ENCODE measurements at places on chromosomes 3 and 15.

GRCh38 chr15:60017538-60018520 lies 13.7 kb downstream of the FOXB1 start:
- DNase-seq = no peak

DNA sequence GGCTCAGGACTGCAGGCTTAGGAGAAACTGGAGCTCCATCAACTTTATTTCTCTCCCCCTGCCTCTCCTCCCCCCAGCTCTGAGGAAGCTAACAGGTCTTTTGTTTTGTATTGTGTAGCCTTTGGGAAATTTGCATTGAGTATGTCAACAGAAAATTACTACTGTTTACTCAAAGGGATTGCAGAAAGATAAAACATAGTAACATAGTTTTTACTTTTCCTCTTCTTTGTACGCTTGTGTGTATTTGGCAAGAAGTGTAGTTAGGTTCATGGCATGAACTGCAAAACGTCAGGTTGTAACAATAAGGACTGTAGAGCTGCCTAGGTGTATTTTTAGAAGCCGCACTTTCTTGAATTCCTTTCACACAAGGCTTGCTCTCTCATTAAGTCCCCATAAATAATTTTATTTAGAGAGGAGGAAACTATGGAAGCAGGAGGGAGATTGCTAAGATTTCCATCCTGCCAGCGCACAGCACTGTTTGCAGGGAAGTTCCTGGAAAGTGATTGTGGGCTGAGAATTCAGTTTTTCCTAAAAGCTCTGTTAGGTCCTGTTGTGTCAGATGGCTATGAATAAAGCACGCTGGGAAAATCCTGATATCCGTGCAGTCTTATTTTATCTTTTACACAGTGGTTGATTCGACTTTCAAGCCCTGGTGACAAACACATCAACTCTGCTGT lies 21.1 kb upstream of the SATB1 start:
- no peak for DNase-seq

GRCh38 chr3:44983484-44983941 lies 7.5 kb downstream of the EXOSC7 start:
- DNase-seq = no peak

DNA sequence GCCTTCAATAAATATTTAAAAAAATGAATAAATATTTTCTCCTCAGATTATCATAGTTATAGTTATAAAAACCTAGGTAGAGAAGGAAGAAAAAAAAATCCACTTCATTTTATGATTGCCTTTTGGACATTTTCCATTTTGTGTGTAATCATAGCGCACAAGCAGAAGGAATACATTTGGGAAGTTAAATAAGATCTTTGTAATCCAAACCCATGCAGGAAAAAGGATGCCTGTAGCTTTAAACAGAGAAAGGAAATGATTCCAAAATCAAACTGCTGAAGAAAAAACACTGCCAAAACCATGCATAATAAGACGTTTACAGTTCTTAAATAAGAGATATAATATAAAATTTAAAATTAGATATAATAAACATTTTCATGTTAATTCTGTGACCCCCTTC lies 7.4 kb upstream of the CCDC54 start:
- no peak for DNase-seq

- peak; percentile 10 for DNase-seq
Measured at GRCh38 chr3:114624571-114625181, 330.8 kb downstream of the TIGIT start.

DNA sequence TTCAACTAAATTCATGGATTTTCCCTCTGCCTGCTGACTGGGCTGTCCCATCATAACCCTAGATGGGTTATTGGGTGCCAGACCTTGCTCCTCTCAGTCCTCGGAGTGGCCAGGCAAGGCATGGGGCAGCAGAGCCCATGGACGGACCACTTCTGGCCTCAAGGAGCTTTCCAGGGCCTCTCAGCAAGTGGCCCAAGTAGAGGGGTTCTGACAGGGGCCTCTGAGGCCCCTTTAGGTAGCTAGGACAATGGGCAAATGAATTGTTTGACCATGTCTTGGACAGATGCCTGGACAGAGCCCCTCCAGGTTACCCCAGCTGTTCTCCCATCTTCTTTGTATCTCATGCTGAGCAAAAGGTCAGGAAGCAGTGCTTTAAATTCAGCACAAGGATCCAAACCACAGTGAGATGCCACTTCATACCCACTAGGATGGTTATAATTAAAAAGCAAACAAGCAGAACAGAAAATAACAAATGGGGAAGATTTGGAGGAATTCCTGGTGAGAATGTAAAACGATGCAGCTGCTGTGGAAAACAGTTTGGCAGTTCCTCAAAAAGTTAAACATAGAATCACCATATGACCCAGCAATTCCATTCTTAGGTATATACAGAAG lies 61.6 kb downstream of the SPSB4 start:
- DNase-seq = no peak

All from A673 (cell line).